ENCODE measurements at places on chromosomes 13 and 19.

GRCh38 chr19:6753178-6754031, 13.8 kb downstream of the SH2D3A start:
- DNase-seq: peak; percentile 84

- DNase-seq: peak; percentile 25
Observed at GRCh38 chr13:46004491-46004890, 48.1 kb downstream of the ZC3H13 start.

- DNase-seq: no peak
Observed at GRCh38 chr13:113147206-113147605, 11.2 kb upstream of the PROZ start.

GRCh38 chr13:32790731-32791130, 204.5 kb downstream of the PDS5B start:
- no peak for DNase-seq

DNA sequence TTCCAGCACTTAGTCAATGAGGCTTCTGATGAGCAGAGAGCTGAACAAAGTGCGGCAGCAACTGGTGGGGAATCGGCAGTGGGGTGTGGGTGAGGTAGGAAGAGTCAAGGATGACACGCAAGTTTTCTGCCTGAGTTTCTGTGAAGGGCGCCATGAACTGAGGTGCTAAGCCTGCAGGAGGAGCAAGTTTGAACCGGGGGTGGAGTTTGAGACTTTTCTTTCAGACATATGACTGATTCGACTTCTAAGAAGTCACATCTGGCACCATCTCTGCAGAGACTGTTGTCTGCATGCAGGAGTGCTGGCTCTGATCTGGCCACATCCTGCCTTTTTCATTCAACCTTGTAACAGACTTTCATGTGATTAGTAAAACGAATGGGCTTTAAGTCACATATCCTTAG, 14.8 kb upstream of the GPI start:
- no peak for DNase-seq

DNA sequence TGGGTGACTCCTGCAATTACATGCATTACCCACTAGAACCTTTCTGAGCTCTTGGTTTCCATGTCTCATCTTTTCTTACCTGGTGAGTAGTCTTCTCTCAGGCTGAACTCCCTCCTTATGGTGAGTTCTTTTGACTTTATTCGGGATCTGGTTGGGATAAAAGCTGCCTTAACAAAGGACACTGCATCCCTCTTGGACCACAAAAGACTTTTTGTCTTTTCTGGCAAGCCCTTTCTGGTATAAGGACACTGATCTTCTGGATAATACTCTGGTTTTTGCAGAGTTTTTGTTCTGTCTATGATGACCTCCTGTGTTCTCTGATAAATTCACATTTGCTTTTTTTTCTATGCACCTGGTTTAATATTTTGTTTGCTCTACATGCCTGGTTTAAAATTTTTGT, 66.7 kb downstream of the SLITRK1 start:
- no peak for DNase-seq

DNA sequence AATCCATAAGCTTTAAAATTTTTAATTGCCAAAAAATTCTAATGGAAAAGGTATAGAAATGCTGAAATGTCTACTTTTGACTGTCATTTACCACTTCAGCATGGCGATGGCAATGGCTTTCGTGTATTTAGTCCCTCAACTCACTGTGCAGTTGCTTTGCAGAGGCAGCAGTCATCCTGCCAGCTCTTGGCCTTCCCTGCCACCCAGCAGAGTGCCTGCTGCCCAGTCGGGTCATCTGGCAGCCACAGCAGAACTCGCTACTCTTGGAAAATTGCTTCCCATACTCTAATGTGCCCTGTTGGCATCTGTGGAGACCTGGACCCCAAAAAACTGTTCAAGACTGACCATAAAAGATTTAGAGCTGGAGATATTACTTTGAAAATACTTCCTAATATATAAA, 383.2 kb downstream of the UQCRFS1 start:
- DNase-seq: no peak

DNA sequence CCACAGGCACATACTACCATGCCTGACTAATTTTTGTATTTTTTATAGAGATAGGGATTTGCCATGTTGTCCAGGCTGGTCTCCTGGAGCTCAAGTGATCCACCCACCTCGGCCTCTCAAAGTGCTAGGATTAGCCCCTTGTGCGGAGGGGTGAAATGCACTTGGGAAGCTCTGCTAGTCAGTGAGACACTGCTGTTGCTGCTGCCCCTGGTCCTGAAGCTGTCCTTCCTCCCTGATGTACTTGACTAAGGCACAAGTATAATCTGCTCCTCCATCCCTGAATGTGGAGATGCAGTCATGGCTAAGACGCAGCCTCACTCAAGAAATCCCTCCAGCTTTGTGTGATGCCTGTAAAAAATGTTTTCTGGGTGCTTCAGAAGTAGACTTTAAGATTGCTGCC, 124.5 kb downstream of the KCTD15 start:
- no peak for DNase-seq

DNA sequence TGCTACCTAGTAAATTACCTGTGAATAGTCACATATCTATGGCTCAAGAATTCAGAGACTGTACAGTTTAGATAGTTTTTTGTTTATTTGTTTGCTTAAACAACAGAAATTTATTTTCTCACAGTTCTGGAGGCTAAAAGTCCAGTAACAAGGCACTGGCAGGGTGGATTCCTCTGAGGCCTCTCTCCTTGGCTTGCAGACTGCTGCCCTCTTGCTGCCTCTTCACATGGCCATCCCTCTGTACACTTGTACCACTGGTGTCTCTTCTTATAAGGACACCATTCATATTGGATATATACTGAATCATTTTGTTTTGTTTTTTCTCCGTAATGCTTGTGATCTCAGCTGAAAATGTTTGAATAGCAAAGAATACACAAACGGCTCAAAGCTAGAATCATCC, 56.4 kb upstream of the MIR17HG start:
- DNase-seq: no peak

Data from suppressor macrophage treated with lipopolysaccharide for 4 hours (primary cell).